ENCODE measurements at places on chromosomes 12 and 14.

DNA sequence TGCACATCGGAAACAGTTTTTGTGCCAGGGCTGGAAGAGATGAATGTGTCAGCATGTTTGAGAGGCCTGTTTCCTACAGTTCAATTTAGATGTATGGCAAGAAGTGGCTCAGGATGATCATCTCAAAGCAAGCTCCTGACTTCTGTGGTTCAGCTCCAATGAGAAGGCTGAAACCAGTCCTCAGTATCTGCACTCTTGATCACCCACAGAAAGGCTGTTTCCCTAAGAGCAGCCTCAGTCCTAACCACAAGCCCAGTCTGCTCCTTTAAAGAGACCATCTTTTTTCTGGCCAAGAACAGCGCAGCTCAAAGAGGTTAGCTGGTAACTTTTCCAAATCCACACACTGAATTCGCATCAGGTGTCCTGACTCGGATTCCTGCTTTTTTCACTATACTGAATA is 19.2 kb downstream of the CSRP2 start:
- DNase-seq, result no peak

- no peak for DNase-seq
Measured at GRCh38 chr12:89069431-89069830, 282.9 kb downstream of the DUSP6 start.

DNA sequence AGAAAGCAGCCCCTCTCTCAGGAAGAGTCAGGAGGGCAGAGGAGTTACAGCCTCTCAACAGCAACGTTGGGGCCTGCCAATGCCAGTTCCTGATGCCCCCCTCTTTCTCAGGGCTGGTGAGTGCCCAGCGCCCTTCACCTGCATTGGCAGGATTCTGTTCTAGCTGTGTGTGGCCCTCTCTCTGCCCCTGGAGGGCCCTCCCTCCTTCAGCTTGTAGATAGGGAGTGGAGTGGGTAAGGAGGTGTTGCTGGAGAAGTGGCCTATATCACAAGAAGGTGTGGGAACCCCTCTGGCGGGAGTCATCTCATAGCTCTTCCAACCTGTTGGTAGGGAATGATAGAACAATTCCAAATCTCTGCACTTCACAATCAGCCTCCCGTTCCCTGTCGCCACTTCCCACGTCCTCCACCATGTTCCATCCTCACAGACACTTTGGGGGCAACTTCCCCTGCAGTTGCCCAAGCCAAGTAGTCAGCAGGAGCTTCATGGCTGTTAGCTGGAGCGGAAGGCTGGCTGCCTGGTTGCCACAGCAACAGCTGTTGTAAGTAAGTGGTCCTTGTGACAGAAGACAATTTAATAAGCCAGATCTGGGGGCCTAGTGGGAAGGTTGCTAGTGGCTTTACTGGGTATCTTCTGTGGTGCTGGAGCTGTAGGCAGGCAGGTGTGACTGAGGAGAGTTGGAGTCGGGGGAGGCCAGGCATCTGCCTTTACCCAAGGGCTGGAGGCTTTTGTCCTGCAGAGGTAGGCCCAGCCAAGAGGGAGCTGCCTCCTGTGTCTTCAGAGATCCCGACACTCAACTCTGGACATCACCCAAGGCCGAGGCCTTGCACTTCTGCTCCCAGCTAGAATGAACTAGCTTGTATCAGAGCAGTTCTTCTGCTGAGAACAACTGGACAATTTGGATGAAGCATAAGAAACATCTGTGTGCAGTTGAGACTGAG is 38.4 kb downstream of the GALNT16 start:
- DNase-seq, result no peak

GRCh38 chr12:69008520-69008919 is 75.5 kb upstream of the CPM start:
- DNase-seq, result no peak

- no peak for DNase-seq
Measured at GRCh38 chr14:46381674-46382073, 269.9 kb downstream of the RPL10L start.

DNA sequence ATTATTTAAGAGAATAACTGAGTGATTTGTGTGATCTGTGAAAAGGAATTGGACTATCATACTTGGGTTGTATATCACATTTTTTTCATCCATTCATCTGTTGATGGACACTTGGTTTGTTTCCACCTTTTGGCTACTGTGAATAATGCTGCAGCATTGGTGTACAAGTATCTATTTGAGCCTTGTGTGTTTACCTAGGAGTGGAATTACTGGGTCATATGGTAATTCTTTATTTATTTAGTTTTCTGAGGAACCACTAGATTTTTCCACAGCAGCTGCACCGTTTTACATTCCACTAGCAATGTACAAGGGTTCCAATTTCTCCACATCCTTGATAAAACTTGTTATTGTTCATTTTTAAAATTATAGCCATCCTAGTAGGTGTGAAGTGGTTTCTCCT is 56.1 kb downstream of the APAF1 start:
- DNase-seq, result no peak

DNA sequence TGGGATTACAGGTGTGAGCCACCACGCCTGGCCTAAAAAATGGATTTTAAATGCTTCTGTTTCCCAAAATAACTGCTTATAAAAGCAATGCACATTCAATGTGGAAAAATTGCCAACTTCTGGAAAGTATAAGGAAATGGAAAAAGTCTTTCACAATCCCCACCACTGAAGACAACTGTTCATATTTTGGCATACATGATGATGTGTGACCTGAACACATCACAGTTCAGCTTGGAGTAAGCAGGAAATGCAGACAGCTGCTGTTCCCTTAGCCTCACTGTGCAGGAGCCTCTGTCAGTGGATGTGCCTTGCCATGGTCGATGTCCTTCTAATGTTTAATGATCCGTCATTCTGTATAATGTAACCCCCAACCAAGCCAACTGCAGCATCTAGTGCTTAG is 5.2 kb downstream of the MTERF2 start:
- DNase-seq, result no peak

DNA sequence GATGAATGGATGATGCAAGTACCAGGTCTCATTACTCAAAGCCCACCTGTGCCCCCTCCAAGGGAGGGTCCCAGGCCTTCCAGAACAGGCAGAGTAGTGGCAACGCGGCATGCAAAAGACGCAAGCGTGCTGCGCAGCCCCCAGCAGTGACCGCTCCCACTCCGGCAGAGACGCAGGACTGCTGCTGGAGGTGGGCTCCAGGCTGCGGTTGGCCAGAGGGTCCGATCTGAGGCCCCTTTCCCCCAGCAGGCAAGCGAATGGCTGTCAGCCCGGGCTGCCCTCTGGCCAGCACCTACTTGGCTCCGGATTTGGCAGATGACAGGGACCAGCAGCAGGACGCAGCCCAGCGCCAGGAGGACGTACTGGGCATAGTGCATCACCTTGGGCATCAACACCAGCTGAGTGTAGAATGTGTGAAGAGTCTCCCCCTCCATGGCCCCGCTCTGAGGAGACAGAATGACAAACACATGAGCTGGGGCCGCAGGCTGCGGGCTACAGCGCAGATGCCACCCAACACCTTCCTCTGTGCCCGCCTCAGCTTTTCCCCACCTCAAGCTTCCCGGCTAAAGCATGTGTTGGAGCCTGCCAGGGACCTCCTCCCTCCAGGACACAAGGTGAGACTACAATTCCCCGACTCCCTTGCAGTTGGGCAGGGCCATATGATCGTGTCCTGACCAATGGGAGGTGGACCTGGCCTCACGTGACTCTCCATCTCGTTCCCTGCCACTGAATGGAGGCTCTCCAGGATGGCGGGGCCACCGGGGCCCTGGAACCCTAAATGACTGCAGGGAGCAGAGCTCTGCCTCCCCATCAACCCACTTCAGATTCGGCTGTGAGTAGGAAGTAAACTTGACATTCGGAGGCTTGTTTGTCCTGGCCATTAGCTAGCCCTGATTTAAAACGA is 77.4 kb downstream of the SCARB1 start:
- peak; percentile 49 for DNase-seq

- DNase-seq, result no peak
Measured at GRCh38 chr14:92328664-92329255, 5.8 kb downstream of the SLC24A4 start.

- no peak for DNase-seq
Measured at GRCh38 chr12:54497883-54498282, 331 bp downstream of the NCKAP1L start.

- no peak for DNase-seq
Measured at GRCh38 chr12:116273813-116274550, 3.5 kb downstream of the MED13L start.

DNA sequence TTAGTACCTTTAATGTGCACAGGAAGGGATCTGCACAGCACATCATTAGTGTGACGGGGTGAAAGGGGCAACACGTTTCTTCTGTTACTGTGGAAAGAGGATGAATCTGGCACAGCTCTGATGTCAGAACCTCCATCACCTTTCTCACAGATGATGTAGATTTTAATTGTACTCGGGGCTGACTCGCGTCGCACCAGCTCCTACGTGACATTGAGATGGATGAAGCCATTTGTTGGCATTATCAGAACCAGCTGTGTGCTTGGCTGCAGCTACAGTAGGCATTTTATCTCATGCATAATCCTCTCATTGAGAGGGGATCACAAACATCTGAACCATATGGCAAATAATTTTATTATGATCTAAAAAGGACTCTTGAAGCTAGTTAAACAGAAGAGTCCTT is 173.6 kb downstream of the PDZRN4 start:
- no peak for DNase-seq

- DNase-seq, result no peak
Measured at GRCh38 chr12:63206909-63207308, 55.9 kb upstream of the AVPR1A start.

DNA sequence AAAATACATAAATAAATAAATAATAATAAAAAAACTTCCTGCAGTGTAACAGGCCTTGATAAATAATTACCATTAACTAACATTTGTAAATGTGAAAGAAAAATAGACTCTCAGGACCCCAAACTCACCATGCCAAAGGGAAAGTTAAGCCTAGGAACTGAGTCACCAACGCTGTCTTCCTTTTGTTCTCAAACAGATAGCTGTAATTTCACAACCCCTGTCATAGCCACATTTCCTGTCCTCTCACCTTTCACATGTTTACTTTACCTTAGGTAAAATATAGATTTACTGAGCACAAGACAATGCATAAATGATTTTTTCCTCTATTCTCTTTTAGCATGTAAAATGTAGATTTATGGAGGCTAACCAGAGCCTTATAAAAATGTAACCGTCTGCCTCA is 35.9 kb upstream of the CHST11 start:
- no peak for DNase-seq

- DNase-seq, result no peak
Measured at GRCh38 chr14:54935958-54936357, 33.3 kb upstream of the GCH1 start.

- DNase-seq, result no peak
Measured at GRCh38 chr12:103769240-103769945, 71.6 kb downstream of the NT5DC3 start.

- DNase-seq, result no peak
Measured at GRCh38 chr12:114740448-114740847, 56.5 kb upstream of the TBX3 start.

GRCh38 chr14:20626274-20626673 is 15.2 kb downstream of the OR6S1 start:
- no peak for DNase-seq

DNA sequence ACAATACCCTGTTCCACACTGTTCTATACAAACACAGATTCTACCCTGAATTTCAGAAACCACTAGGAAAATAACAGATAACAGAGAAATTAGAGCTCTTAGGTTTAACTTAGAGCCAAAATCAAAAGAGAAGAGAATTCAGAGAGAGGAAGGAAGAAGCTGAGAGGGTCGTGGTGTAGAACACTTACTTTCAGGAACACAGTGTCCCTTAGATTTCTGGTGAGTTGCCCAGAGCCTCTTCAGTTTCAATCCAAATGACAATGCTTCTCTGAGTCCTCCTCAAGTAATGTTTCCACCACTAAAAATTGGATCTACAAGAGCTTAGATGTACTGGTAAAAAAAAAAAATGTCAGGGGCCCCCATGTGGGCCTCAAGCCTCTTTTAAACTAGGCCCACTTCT is 2.6 kb downstream of the YAF2 start:
- DNase-seq, result no peak

DNA sequence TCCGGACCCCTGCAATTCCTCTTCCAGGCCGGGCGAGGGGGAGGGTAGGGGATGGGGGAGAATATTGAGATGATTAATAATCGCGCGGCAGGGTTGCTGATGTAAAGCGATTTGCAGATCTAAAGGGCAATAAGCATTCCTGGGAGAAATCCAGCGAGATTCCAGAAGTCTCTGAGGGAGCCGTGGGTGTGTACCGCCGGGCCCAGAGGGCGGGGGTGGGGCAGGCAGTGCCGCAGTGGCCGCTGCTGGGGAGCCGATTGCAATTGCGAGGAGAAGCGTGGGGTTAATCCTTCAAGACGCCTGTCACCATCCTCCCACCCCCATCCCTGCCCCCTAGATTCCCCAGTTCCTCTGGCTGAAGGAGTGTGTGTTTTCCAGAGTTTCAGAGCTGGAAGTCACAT is 16.4 kb downstream of the FOS start:
- DNase-seq, result peak; percentile 89

DNA sequence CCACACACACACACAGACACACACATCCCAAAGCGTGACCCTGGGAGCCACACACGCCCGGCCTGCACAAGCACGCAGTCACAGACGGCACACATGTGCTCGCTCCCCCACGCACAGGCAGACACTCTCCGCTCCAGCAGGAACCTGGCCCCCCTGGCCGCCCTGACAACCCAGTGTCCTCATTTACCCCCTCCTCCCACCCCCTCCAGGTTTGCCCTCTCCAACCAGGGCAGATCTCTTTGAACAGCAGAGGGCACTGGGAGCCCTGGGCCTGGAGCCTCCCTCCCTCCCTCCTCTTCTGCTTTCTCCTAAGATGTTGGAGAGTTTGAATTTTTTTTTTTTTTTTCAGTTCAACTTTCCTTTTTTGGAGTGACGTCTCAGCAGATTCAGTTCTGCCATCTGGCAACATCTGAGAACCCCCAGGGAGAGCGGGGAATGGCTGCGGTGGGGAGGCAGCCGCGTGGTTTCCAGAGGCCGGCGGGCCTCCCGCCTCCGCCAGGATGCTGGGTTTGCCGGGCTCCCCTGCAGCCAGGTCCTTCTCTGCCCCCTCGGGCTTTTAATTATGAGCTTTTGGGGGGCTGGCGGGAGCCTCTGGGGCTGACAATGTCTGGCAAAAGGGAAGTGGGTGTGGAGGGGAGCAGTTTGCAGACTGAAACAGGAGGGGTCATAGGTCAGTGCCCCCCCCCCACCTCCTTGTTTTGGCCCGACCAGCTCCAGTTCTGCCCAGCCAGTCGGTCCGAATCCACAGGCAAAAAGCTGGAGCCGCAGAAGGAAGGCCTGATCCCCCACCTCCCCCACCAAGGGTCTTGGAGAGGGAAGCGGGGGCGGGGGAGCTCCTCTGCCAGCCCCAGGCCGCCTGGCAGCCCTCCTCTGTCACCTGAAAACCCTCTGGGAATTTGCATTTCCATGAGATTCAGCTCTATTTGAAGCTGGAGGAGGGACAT is 1.3 kb upstream of the NCOR2 start:
- DNase-seq, result peak; percentile 88

DNA sequence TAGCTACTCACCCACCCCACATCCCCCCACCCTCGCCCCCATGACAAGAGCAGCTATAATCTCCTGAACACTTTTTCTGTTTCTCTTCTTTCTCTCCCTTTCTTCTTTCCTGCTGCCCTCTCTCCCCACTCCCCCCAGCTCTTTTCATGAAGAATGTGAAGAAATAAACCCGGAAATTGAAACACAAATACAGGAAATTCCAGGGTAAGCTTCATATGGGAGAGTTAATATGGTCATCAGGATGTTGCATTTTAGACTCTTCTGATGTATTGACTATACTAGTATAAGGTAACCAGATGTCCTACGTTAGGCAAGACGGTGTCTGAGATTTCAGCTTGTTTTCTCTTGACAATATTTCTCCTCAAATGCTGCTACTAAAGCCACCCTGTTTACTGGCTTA is 41.6 kb upstream of the LRIG3 start:
- DNase-seq, result no peak

- DNase-seq, result no peak
Measured at GRCh38 chr12:3405821-3406220, 85.2 kb upstream of the PRMT8 start.
